M059J (cell line): ENCODE measurements at places on chromosomes 3 and 15.
A peak's percentile ranks its signal among the peaks of the same experiment; 100 is the strongest.

- no peak for DNase-seq
Measured at GRCh38 chr3:195511136-195511535, 32.0 kb downstream of the PPP1R2 start.

- no peak for DNase-seq
Measured at GRCh38 chr3:124318014-124318413, 326.1 kb upstream of the ROPN1 start.

- no peak for DNase-seq
Measured at GRCh38 chr3:73513260-73513659, 111.5 kb downstream of the PDZRN3 start.

DNA sequence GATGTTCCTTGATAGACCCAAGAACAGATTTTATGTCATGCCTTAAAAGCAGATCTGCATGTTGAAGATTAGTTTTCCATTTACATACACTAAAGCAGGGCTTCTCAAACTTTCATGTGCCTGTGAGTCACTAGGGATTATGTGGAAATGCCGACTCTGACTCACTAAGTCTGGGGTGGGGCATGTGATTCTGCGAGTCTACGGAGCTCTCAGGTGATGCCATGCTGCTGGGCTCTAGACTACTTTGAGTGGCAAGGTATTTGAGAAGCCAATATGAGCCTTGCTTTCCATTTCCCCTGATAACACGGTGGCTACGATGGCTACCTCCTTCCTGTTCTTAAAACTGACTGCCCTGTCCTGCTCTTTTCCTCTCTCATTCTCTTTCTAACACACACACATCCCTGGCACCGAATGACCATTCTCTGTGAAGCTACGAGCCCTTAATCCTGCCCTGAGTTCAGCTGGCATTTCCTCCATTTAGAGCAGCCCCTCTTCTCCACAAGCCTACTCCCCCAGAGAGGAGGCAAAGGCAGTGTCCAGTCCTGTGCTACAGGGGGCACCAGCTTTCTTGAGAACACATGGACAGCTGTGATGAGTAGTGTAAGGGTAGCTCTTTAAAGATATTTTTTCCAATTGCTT, 39.7 kb upstream of the PYGO1 start:
- DNase-seq = peak; percentile 88

- DNase-seq = no peak
Measured at GRCh38 chr15:97153356-97153965, 807.0 kb upstream of the ARRDC4 start.

- DNase-seq = no peak
Measured at GRCh38 chr3:41498847-41499246, 299.5 kb downstream of the CTNNB1 start.

- peak; percentile 74 for DNase-seq
Measured at GRCh38 chr3:151282921-151283320, 4.6 kb upstream of the P2RY14 start.

- DNase-seq = no peak
Measured at GRCh38 chr3:185353225-185353624, 9.7 kb upstream of the MAP3K13 start.

DNA sequence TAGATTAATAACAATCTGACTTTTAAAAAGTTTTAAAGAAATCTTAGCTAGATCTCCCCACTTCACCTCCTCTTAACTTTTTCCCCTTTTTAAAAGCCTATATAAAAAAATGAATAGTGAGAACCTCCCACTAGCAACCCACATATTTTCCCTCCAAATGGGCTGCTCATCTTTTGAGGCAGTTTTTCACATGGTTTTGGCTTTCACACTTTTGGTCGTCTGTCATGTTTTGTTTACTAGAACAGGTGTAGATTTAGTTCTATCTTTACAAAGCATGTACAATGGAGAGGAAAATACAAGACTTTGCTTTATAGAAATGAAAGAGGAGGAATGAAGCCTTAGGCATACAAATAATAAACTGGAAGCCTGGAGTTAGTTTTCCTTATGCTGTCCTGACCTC, 126.7 kb upstream of the EOMES start:
- no peak for DNase-seq
